Mesothelial cell of epicardium (in vitro differentiated cells): ENCODE measurements at places on chromosomes 11 and 22.

- no peak for DNase-seq
Measured at GRCh38 chr22:46442217-46442853, 95.1 kb downstream of the CELSR1 start.

DNA sequence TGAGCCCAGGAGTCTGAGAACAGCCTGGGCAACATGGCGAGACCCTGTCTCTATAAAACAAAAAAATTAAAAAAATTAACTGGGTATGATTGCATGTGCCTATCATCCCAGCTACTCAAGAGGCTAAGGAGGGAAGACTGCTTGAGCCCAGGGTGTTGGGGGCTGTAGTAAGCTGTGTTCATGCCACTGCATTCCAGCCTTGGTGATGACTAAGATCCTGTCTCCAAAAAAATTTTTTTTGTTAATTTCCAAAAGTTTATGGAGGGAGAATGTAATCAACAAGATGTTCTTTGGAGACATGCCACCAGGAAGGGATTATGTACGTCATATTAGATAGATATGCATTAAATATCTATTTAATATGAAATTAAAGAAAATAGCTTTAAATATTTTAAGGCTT is 267.5 kb downstream of the SBF2 start:
- DNase-seq = no peak

GRCh38 chr11:46338988-46339666 is 8.1 kb upstream of the DGKZ start:
- DNase-seq = no peak

DNA sequence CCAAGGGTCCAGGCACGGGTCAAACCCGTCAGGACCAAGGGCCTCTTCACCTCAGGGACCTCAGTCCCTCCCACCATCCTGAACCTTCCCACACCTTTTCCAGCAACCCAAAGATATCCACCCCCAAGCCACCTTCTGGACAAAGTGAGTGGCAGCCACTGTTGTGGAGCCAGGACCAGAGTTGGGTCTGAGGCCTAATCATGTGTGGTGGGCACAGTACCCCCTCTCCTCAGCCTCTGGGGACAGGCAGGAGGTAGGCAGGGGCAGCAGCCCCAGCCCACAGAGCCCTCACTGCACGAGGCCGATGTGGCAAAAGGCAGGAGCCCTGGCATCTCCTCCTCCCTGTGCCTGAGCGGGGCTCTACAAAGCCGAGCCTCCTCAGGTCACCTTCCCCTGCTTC is 2.5 kb downstream of the KCNJ11 start:
- DNase-seq = no peak

GRCh38 chr11:105202844-105203548 is 63.4 kb upstream of the CARD18 start:
- no peak for DNase-seq

DNA sequence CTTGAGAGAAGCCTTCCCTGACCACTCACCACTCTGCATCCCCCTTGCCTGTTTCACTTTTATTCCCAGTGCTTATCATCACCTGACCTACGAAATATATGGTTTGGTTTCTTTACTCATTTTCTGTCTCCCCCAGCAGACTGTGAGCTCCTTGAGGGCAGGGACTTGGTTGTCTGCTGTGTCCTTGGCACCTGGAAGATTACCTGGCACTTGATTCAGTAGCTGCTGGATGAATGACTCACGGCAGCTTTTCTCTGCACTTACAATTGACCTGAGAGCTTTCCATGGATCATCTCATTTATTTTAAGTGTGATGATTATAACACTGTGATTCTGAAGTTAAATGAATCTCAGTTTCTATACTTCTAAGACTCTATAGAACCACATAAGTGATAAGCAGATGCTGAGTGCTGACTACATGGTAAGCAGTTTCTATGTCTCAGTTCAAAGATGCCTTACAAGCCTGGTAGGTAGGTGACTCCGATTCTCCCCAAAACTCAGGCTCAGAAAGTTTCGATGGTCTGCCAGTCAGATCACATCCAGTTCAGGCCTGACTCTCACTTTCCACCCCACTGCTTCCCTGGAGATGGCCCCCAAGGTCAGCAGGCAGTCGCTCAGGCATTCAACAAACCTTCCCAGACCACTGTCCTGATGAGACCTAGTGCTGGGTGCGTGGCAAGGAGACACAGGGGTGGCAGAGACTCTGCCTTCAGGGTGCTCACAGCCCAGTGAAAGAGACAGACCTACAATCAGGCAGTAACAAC is 11.6 kb downstream of the IL2RB start:
- no peak for DNase-seq

GRCh38 chr11:44855493-44855849 is 95.2 kb downstream of the TP53I11 start:
- DNase-seq = no peak

DNA sequence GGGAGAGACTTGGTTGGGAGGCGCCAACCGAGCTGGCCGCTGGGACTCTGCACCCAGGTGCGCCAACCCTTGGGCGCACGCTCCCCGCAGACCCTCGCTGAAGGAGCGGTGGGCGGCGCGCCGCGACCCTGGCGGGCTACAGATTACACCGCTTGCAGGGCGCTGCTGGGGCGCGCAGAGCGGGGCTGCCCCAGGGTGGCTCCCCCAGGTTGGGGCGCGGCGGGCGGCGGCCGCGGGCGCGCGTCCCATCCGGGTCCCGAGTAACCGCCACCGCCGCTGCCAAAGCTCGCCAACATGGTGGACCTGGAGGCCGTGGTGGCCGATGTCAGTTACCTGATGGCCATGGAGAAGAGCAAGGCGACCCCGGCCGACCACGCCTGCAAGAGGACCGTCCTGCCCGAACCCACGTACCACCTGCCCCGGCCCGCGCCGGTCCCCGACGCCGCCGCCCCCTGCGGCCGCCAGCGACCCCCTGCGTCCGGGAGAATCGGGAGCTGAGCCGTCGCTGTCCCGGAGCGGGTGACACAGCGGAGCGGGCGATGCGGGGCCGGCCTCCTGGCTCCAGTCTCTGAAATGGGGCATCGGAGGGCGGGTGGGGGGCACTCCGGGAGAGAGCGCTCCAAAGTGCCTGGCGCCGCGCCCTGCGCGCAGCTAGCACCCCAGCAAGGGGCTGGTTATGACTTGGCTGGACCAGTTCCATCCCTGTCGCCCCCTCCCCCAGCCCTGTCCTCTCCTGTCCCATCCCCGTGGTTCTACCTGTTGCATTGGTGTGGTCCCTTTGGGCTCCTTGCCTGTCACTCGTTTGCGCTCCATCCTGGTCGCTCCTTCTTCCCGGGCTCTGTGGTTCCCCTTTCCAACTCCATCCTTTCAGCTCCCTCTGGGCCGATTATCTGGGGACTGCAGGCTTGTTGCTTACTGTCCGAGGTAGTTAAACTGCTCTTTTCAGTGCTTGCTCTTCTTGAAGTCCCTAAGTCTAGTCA is 143.3 kb upstream of the GRK3 start:
- DNase-seq = no peak

GRCh38 chr11:33001281-33001680 is 14.4 kb upstream of the DEPDC7 start:
- DNase-seq = no peak

DNA sequence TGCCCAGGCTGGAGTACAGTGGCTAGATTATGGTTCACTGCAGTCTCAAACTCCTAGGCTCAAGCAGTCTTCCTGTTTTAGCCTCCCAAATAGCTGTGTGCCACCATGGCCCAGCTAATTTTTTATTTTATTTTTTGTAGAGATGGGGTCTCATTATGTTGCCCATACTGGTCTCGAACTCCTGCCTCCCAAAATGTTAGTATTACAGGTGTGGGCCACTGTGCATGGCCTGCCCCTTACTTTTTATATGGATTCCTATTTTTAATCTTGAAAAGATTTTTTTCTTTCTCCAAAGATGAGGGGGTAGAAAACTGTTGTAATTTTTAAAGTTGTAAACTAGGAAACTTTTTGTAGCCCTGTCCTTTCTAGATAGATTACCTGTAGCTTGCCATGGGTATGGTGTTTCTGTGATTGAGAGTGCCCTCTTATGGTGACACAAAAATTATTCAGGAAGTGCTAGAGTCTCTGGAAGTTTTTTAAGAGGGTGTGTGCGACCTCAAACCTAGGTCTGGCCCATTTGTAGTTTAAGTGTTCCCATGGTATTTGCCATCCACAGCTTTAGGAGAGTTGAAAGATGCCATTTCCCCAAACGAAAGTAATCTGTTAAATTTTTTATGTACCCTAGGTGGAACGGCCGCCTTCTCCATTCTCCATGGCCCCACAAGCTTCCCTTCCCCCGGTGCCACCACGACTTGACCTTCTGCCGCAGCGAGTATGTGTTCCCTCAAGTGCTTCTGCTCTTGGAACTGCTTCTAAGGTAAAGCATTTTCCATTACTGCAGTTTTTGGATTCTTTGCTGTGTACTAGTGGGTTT is 32.4 kb downstream of the MCAM start:
- DNase-seq = no peak
